ENCODE measurements at places on chromosomes 1 and 21.

DNA sequence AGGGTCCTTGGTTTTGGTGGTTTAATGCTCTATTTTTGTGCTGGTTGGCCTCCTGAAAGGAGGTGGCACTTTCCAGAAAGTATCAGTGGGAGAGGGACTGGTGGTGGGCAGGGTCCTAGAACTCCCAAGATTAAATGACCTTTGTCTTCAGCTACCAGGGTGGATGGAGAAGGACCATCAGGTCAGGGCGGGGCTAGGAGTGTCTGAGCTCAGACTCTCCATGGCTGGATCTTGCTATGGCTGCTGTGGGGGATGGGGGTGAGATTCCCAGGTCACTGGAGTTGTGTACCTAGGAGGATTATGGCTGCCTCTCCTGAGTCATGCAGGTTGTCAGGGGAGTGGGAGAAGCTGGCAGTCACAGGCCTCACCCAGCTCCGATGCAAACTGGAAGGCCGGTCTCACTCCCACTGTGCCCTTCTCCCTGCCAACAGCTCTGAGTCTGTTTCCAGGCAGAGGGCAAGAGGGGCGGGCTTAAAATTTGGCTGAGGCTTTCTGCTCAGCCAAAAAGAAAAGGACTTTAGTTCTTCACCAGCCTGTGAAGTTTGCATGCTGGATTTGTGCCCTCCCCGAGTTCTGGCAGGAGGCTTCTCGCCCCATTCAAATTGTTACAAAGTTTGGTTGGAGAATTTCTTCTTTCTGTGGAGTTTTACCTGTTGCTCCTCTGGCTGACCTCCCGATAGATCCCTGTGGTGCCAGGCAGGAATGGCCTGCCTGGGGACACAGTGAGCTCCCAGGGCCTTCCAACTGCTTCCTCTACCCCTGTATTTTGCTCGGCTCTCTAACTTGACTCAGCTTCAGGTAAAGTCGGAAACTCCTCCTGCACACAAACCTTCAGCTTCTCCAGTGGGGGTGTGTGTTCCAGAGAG lies 13.1 kb upstream of the KYAT3 start:
- DNase-seq: no peak

- DNase-seq: no peak
These were observed 63.0 kb downstream of the ROR1 start for GRCh38 chr1:63836830-63837229.

- DNase-seq: no peak
These were observed 98.8 kb downstream of the SDCCAG8 start for GRCh38 chr1:243354511-243355153.

DNA sequence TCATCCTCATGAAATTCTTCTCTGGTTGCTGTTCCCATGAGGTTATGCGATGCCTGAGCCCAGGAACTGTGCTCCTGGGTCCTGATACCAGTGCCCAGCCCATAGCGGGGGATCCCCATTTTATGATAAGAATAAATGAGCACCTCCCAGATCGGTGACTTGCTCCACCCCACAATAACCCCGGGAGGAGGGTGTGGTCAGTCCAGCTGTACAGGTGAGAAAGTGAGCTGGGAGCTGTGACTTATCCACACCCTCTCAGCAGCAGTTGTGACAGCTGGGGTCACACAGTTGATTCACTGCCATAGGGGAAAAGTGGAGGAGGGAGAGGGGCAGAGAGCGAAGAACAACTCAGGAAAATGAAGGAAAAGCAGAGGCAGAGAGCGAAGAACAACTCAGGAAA lies 33.4 kb downstream of the OR2G3 start:
- DNase-seq: no peak

DNA sequence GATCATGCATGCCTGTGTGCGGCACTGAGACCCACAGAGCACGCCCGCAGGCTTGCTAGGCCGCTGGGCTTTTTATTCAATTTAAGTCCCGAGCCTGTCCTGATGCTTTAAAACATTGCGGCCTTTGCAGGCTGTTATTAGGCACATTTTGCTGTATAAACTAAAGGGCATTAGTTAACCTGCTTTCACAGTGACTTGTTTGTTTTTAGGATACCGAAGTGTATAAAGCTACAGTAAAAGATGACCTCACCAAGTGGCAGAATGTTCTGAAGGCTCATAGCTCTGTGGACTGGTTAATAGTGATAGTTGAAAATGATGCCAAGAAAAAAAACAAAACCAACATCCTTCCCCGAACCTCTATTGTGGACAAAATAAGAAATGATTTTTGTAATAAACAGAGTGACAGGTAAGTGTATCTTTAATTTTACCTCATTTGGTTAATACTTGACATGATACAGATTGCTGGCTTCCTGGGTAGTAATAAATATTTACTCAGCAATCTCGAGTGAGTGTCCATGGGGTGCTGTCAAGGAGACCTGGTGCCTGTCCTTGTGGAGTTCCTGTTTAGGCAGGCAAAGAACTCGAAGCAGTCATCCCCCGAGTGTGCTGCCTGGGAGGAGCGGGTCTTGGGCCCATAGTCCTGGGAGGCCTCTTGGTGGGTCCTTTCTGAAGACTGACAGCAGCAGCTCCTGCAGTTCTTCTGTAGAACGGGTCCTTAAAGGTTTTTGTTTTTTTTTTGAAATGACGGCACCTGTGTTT lies 40.1 kb downstream of the TRAPPC10 start:
- no peak for DNase-seq

DNA sequence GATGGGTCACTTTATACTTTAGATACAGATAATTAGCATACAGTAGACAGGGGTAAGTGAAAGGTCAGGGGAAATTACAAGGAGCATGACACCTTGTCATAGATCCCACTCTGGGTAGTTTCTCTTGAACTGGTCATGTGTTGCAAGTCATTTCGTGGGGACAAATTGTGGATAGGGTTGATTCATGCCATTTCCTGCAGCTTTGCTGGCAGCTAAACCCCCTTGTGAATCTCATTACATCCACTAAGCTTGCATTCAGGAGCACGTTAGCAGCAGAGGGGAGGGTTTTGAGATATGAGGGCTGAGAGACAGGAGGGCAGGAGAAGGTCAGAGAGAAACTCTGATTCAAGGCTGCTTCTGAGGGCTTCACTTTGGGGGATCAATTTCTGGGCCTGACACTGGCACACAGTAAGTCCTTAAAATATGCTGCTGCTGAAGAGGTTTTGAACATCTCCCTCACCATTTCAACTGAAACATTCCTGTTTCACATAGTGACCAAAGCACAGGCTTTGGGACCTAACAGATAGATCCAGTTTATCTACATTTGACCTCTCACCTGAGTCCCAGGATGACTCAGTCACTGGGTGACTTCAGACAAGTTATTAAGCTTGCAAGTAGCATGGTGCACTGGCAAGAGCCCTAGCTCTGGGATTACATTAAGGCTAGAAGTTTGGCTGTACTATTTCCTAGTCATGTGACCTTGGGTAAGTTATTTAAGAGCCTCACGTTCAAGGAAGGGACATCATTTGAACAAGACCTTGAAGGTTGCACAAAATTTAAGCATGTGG lies 206.0 kb upstream of the USP24 start:
- DNase-seq: no peak

DNA sequence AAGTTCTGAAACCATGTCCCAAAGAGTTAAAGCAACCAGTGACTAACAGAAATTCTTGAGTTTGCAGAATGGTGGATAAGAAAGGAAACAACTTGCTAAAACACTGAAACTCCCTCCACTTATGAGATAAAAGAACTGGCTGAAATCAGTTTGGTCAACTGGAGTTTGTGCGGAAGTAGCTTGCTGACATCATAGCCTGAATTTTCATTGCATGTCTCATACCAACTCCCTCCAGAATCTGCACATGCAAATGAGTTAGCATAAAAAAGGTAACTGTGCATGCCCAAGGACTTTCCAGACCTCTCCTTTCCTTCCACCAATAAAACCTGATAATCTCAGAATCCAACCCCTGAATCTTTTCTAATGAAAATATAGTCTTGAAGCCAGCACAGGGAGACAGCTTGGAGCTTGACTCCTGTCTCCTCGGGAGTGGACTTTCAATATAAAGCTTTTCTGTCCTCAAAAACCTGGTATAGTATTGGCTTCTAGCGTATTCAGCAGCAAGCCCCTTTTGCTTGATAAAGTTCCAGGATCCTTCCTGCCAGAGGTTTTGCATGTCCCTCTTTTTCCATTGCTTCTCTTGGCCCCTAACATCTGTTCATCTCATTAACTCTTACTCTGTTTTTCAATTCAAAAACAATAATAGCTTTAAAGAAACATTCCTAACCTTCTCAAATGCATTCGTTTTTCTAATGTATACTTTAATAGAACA lies 785.8 kb upstream of the ADGRL4 start:
- no peak for DNase-seq
